ENCODE measurements at places on chromosomes 16 and 17. TPM values are rescaled to one million over a fixed set of nuclear protein-coding genes. Genes with fewer than 3 reads are reported as not detected.

The G6PC1 gene
- total RNA-seq = not detected

The SBK1 gene
- total RNA-seq = 0.32 TPM

The RAB37 gene
- 1.3 TPM for total RNA-seq

The ITGB3 gene
- 7.1 TPM for total RNA-seq

The MT1M gene
- total RNA-seq = 0.32 TPM

The SETD1A gene
- total RNA-seq = 19.6 TPM

The MYH8 gene
- not detected for total RNA-seq

The LGALS9B gene
- not detected for total RNA-seq

The ERN1 gene
- total RNA-seq = 3.6 TPM

The CIBAR2 gene
- total RNA-seq = not detected

The ALOX15B gene
- 0.33 TPM for total RNA-seq

The CCL4 gene
- not detected for total RNA-seq

The CDH5 gene
- total RNA-seq = 0.23 TPM

The EVI2A gene
- total RNA-seq = not detected

The LPCAT2 gene
- total RNA-seq = 7.0 TPM

The UNK gene
- total RNA-seq = 28.7 TPM

The CD300LB gene
- 0.03 TPM for total RNA-seq

The ABCC12 gene
- 0.05 TPM for total RNA-seq

The PPM1D gene
- 19.1 TPM for total RNA-seq

All from A549 treated with Hydrocortisone at 1 μM for 4 hours (cell line).